ENCODE measurements at places on chromosomes 4 and X.

DNA sequence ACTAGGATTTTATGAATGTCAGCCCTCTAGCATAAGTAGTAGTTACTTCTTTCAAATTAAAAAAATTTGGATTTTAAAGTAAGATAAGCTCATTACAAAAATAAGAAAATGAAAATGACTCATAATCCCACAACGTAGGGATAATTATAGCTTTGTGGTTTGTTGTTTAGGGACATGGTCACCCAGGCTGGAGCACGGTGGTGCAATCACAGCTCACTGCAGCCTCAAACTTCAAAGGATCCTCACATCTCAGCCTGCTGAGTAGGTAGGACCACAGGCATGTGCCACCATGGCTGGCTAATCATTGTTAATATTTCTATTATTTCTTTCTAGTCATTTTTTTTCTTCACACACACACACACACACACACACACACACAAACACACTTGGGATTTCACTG, 57.6 kb downstream of the PLAC1 start:
- DNase-seq = no peak

- DNase-seq = no peak
These were observed 160 bp downstream of the LCORL start for GRCh38 chr4:18021470-18021719.

DNA sequence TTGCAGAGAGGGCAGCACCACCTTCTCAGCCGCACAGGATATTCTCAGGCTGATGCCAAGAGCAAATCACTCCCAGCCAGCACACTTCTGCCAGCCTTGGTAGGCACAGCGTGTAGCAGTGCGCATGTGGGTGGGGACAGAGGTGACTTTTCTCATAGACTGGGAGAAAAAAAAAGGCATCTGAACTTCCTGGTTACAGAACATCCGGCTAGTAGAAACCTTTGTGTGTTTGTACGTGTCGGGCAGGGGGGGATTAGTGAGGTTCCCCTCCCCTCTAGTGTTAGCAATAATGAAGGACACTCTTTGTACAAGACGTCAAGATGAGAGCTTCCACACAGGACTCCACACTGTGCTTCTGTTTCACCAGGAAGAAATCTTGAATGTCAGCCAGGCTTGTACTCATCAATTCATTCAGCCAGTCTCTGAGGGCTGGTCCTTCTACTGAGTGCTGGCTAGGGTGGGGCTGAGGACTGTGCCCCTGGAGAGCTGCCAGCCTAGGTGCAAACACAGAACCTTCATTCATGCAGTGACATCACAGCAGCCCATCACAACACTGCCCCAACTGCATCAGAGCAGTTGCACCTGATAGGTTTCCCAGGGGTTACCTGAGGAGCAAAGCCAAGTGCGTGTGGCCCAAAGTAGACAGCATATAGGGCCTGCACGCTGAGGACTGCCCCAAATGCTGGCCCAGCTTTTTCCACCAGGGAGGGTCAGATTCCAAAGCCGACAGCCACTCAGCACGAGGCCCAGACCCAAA, 34.7 kb downstream of the SLC25A5 start:
- no peak for DNase-seq

DNA sequence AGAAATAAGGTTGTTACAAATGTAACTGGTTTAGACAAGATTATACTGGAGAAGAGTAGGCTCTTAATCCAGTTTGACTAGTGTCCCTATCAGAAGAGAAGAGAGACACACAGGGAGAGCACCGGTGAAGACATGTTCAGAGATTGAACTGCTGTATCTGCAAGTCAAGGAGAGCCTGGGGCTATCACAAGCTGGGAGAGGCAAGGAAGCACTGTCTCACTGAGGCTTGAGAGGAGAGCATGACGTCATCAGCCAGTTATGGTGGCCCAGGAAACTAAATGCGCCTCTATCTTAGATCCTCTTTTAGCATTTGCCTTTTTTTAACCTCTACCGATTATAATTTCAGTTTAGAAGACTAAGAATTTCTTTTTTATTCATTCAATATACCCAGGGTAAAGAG, 583.4 kb downstream of the TRAM1L1 start:
- no peak for DNase-seq

- DNase-seq = no peak
These were observed 10.3 kb downstream of the GUCY1B1 start for GRCh38 chr4:155769090-155769489.

GRCh38 chr4:30728311-30728710, 8.1 kb downstream of the PCDH7 start:
- DNase-seq = no peak

GRCh38 chr4:38621028-38621684, 42.8 kb upstream of the KLF3 start:
- DNase-seq = no peak

GRCh38 chr4:181264893-181265292, 978.3 kb upstream of the TENM3 start:
- DNase-seq = no peak

- no peak for DNase-seq
These were observed 593.2 kb downstream of the TMA16 start for GRCh38 chr4:164087733-164088132.
